ENCODE measurements at places on chromosomes 4 and X. TPM values are rescaled to one million over a fixed set of nuclear protein-coding genes. Genes with fewer than 3 reads are reported as not detected.

GRCh38 chrX:139058831-139059495, 347.4 kb upstream of the FGF13 start:
- DNase-seq, result no peak

GRCh38 chr4:151810476-151810875, 49.7 kb upstream of the GATB start:
- DNase-seq, result no peak

- peak; percentile 73 for DNase-seq
Measured at GRCh38 chrX:26032111-26032912, 105.8 kb upstream of the MAGEB18 start.

DNA sequence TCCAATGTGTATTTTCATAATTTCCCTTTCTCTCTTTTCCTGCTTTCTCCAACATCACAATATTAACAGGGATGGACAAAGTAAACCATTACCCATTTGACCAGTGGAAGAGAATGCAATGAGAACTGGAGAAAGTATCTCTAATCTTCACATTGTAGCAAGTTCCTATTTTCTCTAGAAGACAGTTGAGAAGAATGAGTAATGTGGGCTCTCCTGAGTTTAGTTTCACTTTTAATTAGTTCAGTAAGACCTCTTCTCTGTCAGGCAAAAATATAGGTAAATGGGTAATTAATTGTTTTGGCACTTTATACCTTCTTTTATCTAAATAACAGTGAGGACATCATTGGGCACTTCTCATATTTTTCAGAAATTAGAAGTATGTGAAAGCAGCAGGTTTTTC, 602.0 kb downstream of the GLUD2 start:
- DNase-seq, result no peak

DNA sequence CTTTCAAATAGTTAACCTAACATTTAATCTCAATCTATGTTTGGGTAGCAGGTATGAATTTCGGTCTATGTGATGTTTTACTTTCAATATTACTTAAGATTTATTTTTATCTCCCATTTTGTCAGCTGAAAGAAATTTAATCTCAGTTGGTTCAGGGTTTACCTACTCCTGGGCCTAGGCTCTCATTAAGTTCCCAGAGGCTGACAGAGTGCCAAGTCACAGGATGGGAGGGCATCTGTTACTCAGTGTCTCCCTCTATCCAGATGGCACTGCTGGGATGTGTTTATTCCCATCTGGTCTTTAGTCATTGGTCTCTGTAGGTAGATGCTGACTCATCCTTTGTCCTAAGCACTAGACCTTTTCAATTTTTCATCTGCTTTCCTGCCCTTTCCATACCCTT, 129.4 kb upstream of the ARSJ start:
- DNase-seq, result peak; percentile 35

The SLC2A9 gene
- polyA plus RNA-seq, result 1.8 TPM

The HNRNPH2 gene
- polyA plus RNA-seq, result 17.0 TPM

The PABPC1L2B gene
- not detected for polyA plus RNA-seq

The GAGE12J gene
- polyA plus RNA-seq, result not detected

- no peak for DNase-seq
Measured at GRCh38 chr4:98662626-98663225, 4.3 kb upstream of the TSPAN5 start.

- no peak for DNase-seq
Measured at GRCh38 chr4:183416879-183417755, 27.3 kb upstream of the CDKN2AIP start.

DNA sequence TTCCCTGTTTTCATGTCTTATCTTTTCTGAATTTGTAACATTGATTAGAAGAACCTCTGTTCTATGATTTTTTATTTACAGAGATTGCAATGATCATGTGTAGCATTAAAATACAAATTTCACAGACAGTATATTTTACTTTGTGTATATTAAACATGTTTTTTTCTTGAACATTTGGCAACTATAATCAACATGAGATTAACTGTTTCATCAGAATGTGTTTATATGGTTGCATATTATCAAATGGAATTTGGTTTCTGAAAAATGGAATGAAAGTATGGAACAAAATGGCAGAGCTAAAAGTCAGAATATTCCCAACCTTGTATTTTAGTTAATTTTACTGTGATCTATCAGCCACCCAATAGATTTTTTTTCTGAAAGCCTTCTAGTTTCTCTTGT, 19.9 kb downstream of the ARSJ start:
- no peak for DNase-seq

- peak; percentile 41 for DNase-seq
Measured at GRCh38 chr4:183098019-183098722, 886 bp upstream of the WWC2 start.

GRCh38 chrX:103488332-103488731, 31.0 kb downstream of the RAB40A start:
- DNase-seq, result peak; percentile 6

The PLAC1 gene
- polyA plus RNA-seq, result 2.4 TPM
